ENCODE measurements at places on chromosomes 1 and 21.

DNA sequence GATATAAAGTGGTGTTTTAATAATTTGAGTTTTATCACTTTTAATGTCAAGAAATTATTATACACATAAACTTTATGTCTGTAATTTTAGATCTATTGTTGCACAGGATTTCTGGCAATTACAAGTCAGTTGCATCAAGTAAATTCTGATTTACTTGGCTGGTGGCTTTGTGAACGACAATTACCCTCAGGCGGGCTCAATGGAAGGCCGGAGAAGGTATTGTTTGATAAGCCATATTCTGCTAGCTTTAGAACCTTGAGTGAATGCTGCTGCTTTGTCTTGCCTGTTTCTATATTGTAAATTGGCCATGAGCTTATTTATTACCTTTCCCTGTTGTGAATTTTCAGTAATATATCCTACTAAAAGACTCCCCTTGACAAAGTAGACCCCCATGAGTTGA lies 4.6 kb upstream of the MSH4 start:
- DNase-seq = no peak

GRCh38 chr1:203901581-203901980 lies 40.2 kb downstream of the SNRPE start:
- no peak for DNase-seq

- DNase-seq = no peak
Observed at GRCh38 chr21:15005391-15005790, 59.4 kb downstream of the NRIP1 start.

- no peak for DNase-seq
Observed at GRCh38 chr1:31302709-31303441, 6.0 kb downstream of the ZCCHC17 start.

DNA sequence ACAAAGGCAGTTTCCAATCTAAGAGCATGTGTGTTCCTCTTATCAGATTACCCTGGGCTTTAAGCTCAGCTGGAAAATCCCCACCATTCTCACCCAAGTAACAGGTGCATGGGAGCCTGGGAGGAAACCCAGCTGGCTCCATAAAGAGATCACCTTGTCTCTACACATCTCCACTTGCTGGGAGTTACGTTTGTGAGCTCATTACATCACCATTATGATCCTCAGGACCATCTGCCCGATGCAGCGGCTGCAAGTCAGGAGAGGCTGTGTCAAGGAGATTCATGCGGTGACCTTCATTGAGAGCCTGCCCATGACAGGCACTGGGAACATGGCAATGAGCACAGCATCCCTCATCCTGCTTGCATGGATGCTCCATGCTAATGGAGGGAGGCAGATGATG lies 618.0 kb downstream of the NPHP4 start:
- no peak for DNase-seq

DNA sequence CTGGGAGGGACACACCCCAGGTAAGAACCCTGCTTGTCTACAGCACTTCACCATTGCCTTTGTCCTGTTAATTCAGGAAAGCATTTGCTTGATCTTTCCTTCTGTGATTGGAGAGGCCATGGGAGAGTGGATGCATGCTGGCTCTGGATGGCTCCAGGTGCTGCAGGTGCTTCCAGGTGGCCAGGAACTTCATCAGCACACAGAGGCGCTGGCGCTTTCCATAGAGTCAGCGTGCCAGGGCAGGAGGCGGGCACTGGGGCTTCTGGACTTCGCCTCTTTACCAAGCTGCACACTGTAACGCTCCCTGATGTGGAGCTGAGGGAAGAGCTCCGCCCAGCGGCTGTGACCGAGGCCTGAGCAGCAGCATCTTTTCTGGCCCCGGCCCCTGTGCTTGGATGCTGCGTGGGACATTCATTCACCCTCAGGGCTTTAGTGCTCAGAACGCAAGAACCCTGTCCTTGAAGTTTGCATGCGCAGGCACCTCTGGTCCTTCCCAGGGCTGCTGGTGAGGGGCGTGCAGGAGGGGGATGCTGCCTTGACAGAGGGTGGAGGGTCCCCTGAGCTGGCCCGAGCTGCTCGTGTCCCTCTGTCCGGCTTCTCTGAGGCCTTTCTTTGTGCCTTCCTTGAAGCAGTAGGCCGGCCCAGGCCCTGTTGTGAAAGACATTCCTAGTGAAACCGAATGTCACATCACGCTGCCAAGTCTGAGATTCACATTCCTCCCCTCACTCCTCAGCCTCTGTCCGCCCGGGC lies 1.6 kb upstream of the MX2 start:
- no peak for DNase-seq

- no peak for DNase-seq
Observed at GRCh38 chr1:116733476-116734365, 20.5 kb upstream of the CD2 start.

DNA sequence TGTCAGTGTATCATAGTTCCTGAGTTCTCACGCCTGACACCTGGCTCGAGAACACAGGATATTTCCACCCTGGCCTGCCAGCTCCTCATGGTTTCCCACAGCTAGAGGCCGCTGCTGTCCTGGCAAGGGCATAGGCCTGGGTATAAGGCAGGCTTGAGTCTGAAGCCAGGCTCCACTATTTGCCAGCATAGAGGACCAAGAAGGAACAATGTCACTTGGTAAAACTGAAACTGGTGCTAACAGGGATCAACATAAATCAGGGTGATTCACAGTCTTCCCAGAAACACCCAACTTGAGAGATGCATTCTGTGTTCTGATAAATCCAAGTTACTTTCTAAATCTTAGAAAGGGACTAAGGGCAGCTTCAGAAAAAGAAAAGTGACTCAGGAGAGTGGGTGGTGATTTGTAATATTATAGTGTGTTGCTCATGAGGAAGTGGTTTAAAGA lies 6.9 kb upstream of the S100A2 start:
- DNase-seq = peak; percentile 94

- no peak for DNase-seq
Observed at GRCh38 chr21:32666258-32666657, 54.1 kb upstream of the CFAP298 start.

- DNase-seq = no peak
Observed at GRCh38 chr21:33189824-33190223, 39.9 kb upstream of the IFNAR2 start.
